ENCODE measurements at places on chromosomes 3 and 15.

DNA sequence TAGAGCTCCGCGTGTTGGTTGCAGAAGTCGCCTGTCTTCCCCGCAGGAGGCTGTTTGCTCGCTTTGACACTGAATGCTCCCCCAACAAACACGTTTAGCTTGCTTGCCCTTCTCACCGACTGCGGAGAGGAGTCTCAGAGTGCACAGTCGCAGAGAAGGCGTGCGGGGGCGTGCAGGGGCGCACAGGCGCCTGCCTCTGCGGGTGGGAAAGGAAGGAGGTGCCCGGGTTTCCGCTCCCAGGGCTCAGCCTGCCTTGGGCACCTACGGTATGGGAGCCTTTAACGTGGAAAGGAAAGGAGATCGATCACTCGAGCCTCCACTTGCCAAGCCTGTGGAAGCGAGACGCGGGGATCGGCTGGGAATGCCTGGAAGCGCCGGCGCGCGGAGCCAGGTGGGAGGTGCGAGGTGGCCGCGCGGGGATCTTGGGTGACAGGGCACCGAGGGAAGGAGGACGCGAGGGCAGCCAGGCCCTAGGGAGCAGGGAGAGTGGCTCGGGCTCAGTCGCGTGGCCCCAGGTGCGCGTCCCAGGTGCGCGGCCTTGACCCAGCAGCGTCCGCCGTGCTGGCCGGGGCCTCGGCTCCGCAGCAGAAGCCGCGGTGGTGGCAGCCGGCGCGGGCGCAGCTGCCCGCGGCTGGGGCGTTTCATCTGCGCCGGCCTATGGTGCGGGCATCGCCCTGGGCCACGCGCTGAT, at the start of gene FAN1:
TSS of gene FAN1 (plus strand) at position 419 of the 691 bp plus-strand sequence. CDS start 749 bp downstream, outside the sequence.
- DNase-seq, result peak; percentile 89

GRCh38 chr3:66473692-66474091, 27.1 kb downstream of the LRIG1 start:
- no peak for DNase-seq

GRCh38 chr3:194139071-194139813, 3.3 kb downstream of the HES1 start:
- DNase-seq, result peak; percentile 26

DNA sequence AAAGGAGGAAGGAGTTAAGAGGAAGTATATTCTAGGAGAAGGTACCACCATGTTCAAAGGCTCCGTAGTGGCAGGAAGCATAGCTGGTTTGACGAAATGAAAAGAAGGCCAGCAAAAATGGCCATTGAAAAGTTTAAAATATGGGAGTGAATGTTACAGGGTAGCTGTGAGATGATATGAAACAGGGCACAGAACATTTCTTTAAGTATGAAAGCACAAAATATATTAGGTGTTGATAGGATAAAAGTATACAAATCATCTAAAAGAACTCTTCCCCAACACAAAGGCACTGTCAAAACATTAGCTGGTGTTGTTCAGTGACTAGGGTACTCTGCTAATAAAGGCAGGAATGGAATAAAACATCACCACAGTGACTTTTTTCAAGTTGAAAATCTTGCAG, 216.2 kb downstream of the LRRN1 start:
- no peak for DNase-seq

- DNase-seq, result no peak
Measured at GRCh38 chr3:158465074-158465473, 105.9 kb upstream of the MLF1 start.

GRCh38 chr15:96627031-96627568, 296.6 kb downstream of the NR2F2 start:
- DNase-seq, result peak; percentile 59
